ENCODE measurements at places on chromosomes 12 and 14.

DNA sequence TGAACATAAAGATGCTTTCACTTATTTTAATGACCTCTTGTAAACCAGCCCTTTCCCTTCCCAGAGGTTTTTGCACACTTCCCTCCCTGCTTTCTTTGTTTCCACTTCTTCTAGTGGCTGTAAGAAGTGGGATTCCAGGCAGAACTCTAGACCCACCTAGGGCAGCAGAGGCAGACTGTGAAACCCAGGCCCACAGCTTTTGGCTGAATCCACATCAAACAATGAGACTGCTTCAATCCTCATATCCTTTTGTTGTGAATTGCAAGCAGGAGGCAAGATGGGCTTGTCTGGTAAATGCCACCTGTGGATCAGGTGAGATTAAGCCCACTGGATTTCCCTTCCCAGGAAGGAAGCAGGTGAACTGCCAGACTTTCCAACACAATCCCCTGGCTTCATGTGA, 12.8 kb downstream of the CCDC177 start:
- no peak for DNase-seq

GRCh38 chr14:94677747-94678146, 65.6 kb downstream of the SERPINA3 start:
- no peak for DNase-seq

DNA sequence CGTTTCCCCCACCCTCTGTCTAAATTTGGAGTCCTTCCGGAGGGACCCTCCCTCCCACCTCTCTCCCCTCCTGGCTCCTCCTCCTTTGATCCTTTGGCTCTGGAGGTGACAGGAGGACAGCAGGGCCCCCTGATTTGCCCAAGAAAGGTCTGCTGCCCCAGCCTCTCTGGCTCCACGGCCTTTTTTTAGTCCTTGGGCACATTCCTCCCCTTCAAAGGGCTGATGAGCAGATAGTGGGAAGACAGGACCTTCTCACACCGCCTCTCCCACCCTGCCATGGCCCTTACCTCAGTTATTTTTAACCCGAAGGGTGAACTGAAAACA, 196 bp upstream of the MYH6 start:
- no peak for DNase-seq

DNA sequence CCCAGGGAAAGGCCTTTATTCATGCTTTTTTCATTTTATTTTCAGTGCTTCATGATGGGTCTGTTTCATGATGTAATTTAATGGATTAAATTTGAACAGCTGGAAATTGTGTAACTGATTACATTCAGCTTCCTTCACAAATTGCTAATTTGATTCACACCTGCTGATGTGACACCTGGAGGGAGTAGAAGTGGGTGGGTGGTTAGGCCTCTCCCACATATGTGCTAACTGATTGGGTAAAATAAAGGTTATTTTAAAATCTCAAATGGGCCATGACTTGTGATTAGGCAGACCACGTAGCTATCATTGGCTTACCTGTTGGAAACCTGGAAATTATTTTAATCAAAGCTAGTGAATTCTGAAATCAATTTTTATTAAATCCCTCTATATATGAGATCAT, 142.1 kb downstream of the GXYLT1 start:
- DNase-seq, result no peak

DNA sequence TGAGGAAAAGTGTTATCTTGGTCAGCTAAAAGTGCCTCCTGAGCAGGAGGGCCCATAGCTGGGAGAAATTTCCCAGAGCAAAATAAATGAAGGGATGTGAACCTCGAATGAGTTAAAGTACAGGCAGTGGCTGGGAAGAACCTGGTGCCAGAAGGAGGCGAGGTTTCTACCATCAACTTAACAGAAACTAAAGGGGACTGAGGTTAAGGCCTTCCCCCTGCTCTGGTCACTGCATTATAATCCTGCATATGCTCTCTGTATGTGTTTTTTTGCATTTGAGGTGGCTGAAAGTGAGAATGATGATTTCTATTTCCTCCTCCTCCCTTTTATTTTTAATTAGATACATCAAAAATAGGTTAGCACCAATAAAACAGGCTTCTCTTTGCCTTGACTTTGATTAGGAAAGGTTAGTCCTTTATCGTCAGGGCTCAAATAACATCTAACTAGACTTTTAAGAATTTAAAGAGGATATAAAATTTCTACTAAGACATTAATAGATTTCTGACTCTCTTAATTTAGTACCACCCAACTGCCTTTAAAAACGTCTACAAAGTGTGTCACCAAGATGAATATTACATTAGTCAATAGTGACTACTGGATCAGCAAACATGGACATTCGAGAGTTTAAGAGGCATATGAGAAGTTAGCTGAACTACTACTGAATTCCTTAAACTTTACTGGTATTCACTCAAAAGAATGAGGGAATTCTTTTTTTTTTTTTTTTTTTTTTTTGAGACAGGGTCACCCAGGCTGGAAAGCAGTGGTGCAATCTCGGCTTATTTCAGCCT, 49.2 kb downstream of the GALNT4 start:
- no peak for DNase-seq

DNA sequence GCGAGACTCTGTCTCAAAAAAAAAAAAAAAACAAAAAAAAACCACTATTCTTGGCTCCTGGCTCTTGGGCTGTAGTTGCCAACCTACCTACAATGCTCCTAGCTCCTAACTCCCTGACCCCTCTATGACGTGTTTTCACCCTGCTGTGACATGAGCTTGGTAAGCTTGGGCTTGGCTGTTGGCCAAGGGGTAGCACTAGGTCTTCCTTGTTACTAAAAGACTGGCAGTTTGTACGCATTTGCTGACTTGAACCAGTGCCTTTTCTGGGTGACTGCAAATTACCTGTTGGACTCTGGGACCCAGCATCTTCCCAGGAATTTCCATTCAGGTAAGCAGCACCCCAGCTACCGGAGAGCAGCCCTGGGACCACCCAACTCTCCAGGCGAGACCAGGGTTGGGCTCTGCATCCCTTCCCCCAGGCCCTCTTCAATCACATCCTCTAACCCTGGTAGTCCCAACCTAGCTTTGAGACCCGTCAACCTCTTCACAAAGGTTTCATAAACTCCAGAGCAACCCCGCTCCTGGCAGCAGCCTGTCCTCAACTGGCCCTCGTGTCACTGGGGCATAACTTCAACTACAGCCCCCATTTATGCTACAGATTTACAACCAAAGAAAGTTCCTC, 8.3 kb downstream of the CDK2AP1 start:
- no peak for DNase-seq

- DNase-seq, result peak; percentile 13
These were observed 9.8 kb upstream of the HSP90AA1 start for GRCh38 chr14:102096569-102097188.

GRCh38 chr14:23751616-23752015, 115.5 kb downstream of the DHRS2 start:
- no peak for DNase-seq

- no peak for DNase-seq
These were observed 4.0 kb upstream of the MAX start for GRCh38 chr14:65106316-65106715.

DNA sequence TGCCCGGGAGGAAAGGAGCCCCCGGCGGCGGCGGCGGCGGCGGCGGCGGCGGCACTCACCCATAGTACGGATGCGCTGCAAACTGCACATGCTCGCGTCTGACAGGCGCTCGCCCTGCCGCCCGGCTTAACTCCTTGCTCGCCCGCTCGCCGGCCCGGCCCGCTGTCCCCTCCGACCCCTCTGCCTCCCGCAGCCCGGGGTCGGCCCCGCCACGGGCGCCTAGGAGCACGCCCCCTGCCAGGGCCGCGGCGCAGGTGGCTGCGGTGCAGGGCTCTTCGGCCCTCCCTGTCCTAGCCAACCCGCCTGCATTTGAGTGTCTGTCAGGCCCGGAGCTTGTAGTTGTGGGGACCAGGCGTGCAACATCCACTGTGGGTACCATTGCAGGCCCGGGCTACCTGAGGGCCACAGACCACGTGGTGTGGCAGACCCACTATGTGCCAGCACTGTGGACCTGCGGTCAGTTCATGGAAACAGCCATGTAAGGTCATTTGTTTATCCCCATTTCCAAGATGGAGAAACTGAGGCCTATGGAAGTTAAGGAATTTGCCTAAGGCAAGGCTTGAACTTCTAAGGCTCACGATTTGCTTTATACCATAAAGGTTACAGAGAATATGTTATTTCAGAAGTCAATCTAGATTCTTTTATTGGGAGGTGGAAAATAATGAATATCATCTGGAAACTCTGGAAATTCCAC, 17.6 kb upstream of the PLEKHH1 start:
- DNase-seq, result no peak

GRCh38 chr14:76904100-76904739, 78.0 kb downstream of the LRRC74A start:
- no peak for DNase-seq

GRCh38 chr14:22980672-22981089, 1.7 kb downstream of the AJUBA start:
- DNase-seq, result no peak
